ENCODE measurements at places on chromosomes 7 and 10.

DNA sequence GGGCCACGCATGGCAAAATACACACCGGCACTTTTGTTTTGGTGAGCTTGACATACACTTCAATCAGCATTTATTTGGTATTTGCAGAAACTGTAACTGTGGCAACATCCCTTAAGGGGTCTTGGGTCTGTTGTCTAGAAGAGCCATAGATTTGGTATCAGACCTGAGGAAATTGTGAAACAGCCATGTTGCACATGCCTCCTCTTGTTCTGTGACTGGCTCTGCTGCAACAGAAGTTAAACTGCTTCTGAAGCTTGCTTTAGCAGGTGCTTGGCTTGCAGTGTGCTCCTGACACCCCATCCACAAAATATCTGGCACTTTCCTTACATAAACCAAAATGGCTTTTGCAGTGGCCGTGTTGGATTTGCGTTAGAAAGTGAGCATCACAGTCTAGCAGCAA lies 247.3 kb downstream of the GATA3 start:
- H3K27ac ChIP-seq: no peak overlapping the region
- H3K27me3 ChIP-seq: no peaks in the 10 kb centered on the region
- no peak for DNase-seq
- no peaks in the 10 kb centered on the region for H3K36me3 ChIP-seq
- no peak overlapping the region for H3K4me3 ChIP-seq

GRCh38 chr7:107712025-107712424 lies 31.9 kb upstream of the CBLL1 start:
- H3K27me3 ChIP-seq: no peaks in the 10 kb centered on the region
- H3K4me1 ChIP-seq: no peaks in the 10 kb centered on the region

DNA sequence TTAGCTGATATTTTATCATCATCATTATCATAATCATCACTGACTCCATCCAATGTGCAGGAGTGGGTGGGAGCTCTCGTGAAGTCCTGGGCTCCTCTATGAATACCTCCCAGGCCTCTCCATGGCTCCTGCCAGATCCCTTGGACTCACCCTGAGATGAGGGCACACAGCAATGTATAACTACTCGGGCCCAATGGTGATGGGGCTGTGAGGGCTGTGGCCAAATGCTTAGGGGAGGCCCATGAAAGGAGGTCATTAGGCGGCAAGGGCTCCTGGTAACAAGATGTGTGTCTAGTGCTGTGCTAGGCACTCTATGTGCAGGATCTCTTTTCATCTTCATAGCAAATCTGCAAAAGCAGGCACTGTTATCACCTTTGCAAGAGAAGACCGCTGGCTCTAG lies 270.9 kb downstream of the GLRX3 start:
- H3K27ac ChIP-seq: no peak overlapping the region
- no peaks in the 10 kb centered on the region for H3K27me3 ChIP-seq
- no peak overlapping the region for H3K4me3 ChIP-seq
- H3K4me1 ChIP-seq: peaks cover 2% of the 10 kb centered on the region
- DNase-seq: no peak

DNA sequence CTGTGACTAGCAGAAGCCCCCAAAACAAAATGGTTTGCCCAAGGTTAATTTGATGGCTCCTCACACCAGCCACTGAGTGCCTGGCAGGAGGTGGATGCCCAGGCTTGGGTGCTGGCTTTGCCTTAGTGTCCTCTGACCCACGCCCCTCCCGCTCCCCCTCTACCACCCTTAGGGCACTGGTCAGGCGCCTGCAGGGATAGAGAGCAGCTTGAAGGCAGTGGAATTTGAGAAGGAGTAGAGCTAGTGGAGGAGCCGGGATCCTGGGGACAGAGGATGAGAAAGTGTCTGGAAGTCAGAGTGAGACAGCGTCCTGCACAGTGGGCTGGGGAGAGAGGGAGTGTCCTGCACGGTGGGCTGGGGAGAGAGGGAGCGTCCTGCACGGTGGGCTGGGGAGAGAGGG lies 139.4 kb downstream of the DNAJB6 start:
- H3K27me3 ChIP-seq: peaks cover 2% of the 10 kb centered on the region
- peaks cover 2% of the 10 kb centered on the region for H3K4me1 ChIP-seq
- H3K36me3 ChIP-seq: no peaks in the 10 kb centered on the region
- no peak overlapping the region for H3K4me3 ChIP-seq
- no peak overlapping the region for H3K27ac ChIP-seq

DNA sequence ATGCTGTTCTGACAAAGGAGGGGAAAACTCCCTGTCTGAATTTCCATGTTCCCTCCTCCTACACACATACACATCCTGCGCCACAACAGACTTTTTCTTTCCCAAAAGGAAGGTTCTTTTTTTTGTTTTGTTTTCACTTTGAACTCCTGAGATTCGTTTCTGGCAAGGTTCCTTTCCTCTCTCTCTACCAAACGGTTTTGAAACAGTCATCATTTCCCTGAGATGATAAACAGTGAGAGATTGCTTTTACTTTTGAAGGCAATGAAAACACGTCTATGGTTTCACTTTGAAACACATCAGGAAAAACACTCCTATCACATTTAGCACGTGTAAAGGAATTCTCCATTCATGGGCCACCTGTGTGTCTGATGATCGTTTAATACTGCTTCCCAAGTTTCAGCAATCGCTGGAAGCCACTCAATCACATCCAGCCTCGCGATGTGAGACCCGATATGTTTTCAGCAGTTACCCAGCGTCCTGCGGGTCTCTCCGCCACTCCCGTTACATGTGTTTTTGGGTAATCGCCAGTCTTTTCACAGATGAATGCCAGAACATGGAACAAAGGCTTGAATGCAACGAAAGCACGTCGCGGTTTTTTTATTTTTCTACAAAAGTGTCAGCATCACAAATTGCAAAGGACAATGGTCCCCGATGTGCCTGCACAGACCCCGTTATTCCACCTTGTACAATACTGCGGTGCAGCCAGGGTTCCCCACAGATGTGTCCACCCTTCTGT lies 62.8 kb upstream of the CUX1 start:
- H3K4me1 ChIP-seq: no peaks in the 10 kb centered on the region
- no peak for DNase-seq
- H3K27ac ChIP-seq: peak overlapping the region; percentile 13
- no peaks in the 10 kb centered on the region for H3K36me3 ChIP-seq
- peak overlapping the region; percentile 40 for H3K4me3 ChIP-seq
- no peaks in the 10 kb centered on the region for H3K27me3 ChIP-seq

GRCh38 chr7:38463277-38464225 lies 167.6 kb downstream of the AMPH start:
- peaks cover 2% of the 10 kb centered on the region for H3K4me1 ChIP-seq
- H3K27me3 ChIP-seq: no peaks in the 10 kb centered on the region
- no peaks in the 10 kb centered on the region for H3K36me3 ChIP-seq
- H3K27ac ChIP-seq: no peak overlapping the region
- H3K4me3 ChIP-seq: no peak overlapping the region
- DNase-seq: no peak

DNA sequence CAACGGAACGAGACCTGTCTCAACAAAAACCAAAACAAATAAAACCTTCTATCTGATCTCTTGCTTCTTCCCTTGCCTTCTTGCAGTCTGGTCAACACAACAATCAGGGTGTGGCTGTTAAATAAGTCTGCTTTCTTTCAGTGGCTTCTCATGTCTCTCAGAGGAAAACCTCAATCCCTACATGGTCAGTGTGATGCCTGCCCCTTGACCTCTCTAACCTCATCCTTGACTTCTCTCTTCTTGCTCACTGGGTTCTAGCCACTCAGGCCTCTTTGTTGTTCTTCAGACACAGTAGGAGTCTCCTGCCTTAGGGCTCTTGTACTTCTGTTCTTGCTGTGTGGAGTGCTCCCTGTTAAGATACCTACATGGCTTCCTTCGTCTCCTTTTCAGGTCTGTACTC lies 220.4 kb downstream of the SDHAF3 start:
- H3K4me3 ChIP-seq: no peak overlapping the region
- DNase-seq: no peak
- H3K4me1 ChIP-seq: no peaks in the 10 kb centered on the region

DNA sequence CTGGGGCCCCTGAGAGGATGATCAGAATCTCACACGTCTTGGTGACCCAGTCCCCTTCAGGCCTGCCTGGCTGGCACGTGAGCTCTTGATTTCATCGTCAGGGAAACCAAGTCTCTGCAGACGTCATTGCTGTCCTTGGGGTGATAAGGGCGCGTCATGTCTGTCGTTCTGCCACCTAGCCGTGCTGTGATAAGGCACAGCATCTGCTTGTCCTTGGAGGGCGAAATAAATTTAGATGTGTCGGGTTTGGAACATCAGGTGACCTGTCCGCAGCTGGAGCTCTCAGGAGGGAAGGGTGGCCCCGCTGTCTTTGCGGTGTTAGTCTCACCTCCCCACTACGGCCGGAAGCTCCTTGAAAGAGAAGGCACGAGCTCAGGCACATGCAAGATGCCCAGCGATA lies 129.2 kb downstream of the GRK5 start:
- H3K4me3 ChIP-seq: no peak overlapping the region
- H3K27me3 ChIP-seq: no peaks in the 10 kb centered on the region
- no peaks in the 10 kb centered on the region for H3K36me3 ChIP-seq
- peaks cover 6% of the 10 kb centered on the region for H3K4me1 ChIP-seq
- no peak overlapping the region for H3K27ac ChIP-seq

- DNase-seq: no peak
- H3K4me3 ChIP-seq: no peak overlapping the region
- no peaks in the 10 kb centered on the region for H3K27me3 ChIP-seq
These were observed 216.3 kb downstream of the CHCHD3 start for GRCh38 chr7:132865366-132866143.

DNA sequence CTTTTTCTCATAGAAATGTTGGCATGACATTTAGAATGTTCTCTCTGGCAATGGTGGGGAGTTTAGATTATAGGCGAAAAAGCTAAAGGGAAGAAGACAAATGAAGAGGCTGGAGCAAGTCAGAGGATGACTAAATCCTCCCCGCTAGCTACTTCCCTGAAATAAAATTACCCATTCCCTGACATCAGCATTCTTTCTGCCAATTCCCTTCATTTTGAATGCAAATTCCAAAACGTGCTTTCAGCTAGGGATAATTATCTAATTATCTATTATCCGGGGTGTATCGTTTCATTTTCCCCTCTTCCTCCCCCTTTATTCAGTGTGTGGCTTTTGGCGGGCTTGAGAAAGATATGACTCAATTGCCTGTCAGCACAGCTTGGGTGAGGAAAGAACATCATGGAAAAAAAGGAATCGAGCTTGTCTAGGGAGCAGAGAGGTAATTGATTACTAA lies 672.3 kb downstream of the TNS3 start:
- DNase-seq: no peak
- no peak overlapping the region for H3K4me3 ChIP-seq
- H3K36me3 ChIP-seq: no peaks in the 10 kb centered on the region
- H3K27me3 ChIP-seq: no peaks in the 10 kb centered on the region

GRCh38 chr7:1567049-1567771 lies 2.6 kb downstream of the PSMG3 start:
- H3K27ac ChIP-seq: no peak overlapping the region
- H3K27me3 ChIP-seq: peaks cover 5% of the 10 kb centered on the region
- H3K4me3 ChIP-seq: no peak overlapping the region
- H3K36me3 ChIP-seq: peaks cover 19% of the 10 kb centered on the region

DNA sequence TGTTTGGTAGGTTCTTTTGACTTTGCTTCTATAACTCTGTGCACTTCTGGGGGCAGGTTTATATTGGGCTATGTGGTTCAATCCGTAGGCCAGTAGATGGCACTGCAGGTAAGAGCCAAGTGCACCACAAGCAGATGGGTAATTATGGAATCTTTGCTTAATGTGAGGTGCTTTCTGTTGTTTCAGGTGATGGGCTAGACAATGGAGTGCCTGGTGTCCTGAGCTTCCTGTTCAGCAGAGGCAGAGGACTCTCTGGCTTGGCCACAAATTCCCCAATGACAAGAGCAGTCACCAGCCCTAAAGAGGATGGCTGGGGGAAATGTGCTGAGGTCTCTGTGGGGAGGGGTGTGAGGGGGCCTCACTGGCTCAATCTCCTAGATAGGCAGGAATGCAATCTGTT lies 455.0 kb downstream of the CCSER2 start:
- H3K27me3 ChIP-seq: no peaks in the 10 kb centered on the region
- no peak for DNase-seq
- H3K4me3 ChIP-seq: no peak overlapping the region
- no peak overlapping the region for H3K27ac ChIP-seq
- H3K4me1 ChIP-seq: no peaks in the 10 kb centered on the region

- H3K27ac ChIP-seq: no peak overlapping the region
- H3K4me3 ChIP-seq: no peak overlapping the region
- H3K27me3 ChIP-seq: no peaks in the 10 kb centered on the region
- no peaks in the 10 kb centered on the region for H3K36me3 ChIP-seq
- no peaks in the 10 kb centered on the region for H3K4me1 ChIP-seq
- DNase-seq: no peak
These were observed 1026.8 kb downstream of the GATA3 start for GRCh38 chr10:9081253-9081652.

DNA sequence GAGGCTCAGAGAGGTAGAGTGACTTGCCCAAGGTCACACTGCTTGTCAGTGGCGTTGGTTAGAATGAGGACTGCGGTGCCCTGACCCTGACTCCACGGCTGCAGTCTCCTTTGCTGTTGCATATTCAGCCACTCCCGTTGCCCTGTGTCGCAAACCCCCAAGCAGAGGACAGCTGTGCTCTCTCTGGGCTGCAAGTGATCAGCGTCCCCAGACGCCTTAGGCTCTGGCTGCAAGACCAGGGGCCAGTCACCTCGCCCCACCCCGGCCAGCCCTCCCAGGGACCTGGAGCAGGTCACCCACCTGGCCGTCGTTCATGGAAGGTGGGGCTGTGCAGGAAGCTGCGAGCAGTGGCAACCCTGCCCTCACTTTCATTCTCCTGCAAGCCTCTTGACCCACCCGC lies 51.7 kb upstream of the NANOS1 start:
- no peaks in the 10 kb centered on the region for H3K27me3 ChIP-seq
- H3K4me1 ChIP-seq: no peaks in the 10 kb centered on the region
- H3K4me3 ChIP-seq: no peak overlapping the region
- H3K27ac ChIP-seq: no peak overlapping the region
- no peak for DNase-seq

DNA sequence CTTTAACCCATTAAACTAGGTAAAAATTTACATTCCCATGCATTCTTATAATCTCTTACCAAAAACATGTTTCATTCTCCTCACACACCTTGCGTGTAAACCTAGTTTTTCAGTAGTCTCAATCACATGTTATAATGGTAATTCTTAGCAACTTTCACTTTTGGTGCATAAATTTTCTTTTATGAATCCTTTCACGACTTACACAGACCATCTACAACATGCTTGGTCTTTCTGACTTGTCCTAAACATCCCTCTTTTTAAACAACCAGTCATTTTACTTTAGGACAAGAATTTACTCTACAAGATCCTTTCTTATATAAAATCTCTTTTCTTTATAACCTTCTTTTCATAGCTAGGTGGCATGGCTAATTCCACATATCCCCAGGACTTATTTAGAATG lies 25.8 kb downstream of the FBXL13 start:
- H3K27me3 ChIP-seq: no peaks in the 10 kb centered on the region
- H3K4me3 ChIP-seq: no peak overlapping the region
- DNase-seq: no peak
- H3K27ac ChIP-seq: no peak overlapping the region
- H3K4me1 ChIP-seq: no peaks in the 10 kb centered on the region

GRCh38 chr7:106608661-106609060 lies 52.3 kb downstream of the CCDC71L start:
- peaks cover 33% of the 10 kb centered on the region for H3K4me1 ChIP-seq
- H3K4me3 ChIP-seq: no peak overlapping the region
- no peak overlapping the region for H3K27ac ChIP-seq
- no peaks in the 10 kb centered on the region for H3K36me3 ChIP-seq
- no peaks in the 10 kb centered on the region for H3K27me3 ChIP-seq

Data from thymus (tissue), 14 donors.